Thyroid gland (tissue), 4 donors: ENCODE measurements at places on chromosomes 1 and 21. TPM values are rescaled to one million over a fixed set of nuclear protein-coding genes. Genes with fewer than 3 reads are reported as not detected.

STUM gene
- 0.22 TPM for total RNA-seq

DNA sequence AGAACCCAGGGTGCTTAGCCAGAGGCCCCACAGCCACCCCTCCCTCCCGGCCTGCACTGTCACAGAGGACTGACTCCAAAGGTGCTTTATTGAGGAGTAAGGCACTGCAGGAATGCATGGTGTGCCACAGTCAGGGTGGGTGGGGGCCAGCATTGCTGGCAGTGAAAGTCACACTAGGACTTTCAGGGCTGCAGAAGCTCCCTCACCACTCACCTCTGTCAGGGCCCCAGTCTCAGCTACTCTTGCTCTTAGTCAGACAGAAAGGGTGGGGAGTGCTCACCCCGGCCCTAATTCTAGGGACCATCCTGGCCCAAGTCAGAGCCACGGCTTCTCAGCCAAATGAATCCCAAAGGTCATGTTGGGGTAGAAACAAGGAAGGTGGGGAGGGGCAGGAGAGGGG is 19.4 kb downstream of the KNCN start:
- DNase-seq = no peak
- no peak overlapping the region for H3K4me3 ChIP-seq
- H3K27me3 ChIP-seq = no peaks in the 10 kb centered on the region

DNA sequence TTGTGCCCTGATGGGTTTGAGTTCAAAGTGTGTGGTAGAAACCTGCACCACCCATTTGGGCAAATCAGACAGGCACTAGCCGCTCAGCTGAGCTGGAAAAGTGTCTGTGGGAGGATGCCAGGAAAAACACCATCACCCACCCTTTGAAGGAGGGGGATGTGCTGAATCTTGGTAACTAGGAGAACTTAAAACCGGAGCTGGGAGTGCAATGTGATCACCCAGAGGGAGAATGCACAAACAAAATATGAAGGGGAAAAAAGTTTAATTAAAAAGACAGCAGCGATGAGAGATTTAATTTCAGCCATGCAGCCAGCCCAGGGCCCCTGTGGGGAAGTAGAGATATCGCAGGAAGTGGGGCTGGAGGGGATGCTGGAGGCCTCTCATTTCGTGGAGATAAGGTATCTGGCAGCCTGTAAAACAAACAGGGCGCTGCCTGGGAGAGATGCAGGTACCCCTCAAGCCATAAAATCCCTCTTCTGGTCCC is 86.8 kb upstream of the BCAR3 start:
- H3K27me3 ChIP-seq = no peaks in the 10 kb centered on the region

CSMD2 gene
- total RNA-seq = not detected

CACNA1E gene
- total RNA-seq = 0.46 TPM

- DNase-seq = no peak
- no peaks in the 10 kb centered on the region for H3K36me3 ChIP-seq
- no peak overlapping the region for H3K27ac ChIP-seq
- H3K4me3 ChIP-seq = no peak overlapping the region
Measured at GRCh38 chr1:18951818-18952391, 4.6 kb downstream of the IFFO2 start.

GRCh38 chr1:201939148-201939547 is 7.2 kb downstream of the LMOD1 start:
- no peak overlapping the region for H3K27ac ChIP-seq
- no peak overlapping the region for H3K4me3 ChIP-seq
- no peaks in the 10 kb centered on the region for H3K27me3 ChIP-seq
- H3K4me1 ChIP-seq = peaks cover 26% of the 10 kb centered on the region

DNA sequence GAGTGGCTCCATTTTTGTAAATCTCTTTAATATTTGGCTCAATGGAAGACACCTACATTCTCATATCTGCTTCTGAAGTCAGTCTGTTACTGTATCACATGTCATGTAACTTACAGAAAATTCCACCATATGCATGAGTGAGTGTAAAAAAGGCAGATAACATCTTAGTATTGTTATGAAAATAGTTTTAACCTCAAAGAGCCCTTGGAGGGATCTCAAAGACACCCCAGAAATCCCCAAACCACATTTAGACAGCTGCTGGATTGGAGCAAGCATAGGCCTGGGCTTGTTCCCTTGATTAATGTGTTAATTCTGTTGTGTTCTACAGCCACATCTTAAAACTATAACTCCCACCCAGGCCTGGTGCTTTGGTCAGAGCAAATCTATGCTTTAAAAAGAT is 16.9 kb downstream of the MACO1 start:
- H3K27ac ChIP-seq = no peak overlapping the region
- DNase-seq = no peak
- no peaks in the 10 kb centered on the region for H3K36me3 ChIP-seq
- no peak overlapping the region for H3K4me3 ChIP-seq
- no peaks in the 10 kb centered on the region for H3K27me3 ChIP-seq
